Fibroblast of lung (primary cell): ENCODE measurements at places on chromosomes 2 and 18. TPM values are rescaled to one million over a fixed set of nuclear protein-coding genes. Genes with fewer than 3 reads are reported as not detected.

- H3K4me3 ChIP-seq: no peak overlapping the region
- no peaks in the 10 kb centered on the region for H3K36me3 ChIP-seq
- H3K4me1 ChIP-seq: peaks cover 6% of the 10 kb centered on the region
- no peaks in the 10 kb centered on the region for H3K27me3 ChIP-seq
Measured at GRCh38 chr2:175837046-175837445, 165.0 kb downstream of the LNPK start.

- peaks cover 6% of the 10 kb centered on the region for H3K4me1 ChIP-seq
- H3K4me3 ChIP-seq: no peak overlapping the region
- H3K27me3 ChIP-seq: no peaks in the 10 kb centered on the region
- DNase-seq: no peak
- H3K36me3 ChIP-seq: no peaks in the 10 kb centered on the region
- H3K27ac ChIP-seq: no peak overlapping the region
Measured at GRCh38 chr2:238998801-238999200, 150.9 kb downstream of the TWIST2 start.

SNTG2 gene
- not detected in 2 replicates for total RNA-seq

RAD51AP2 gene
- under 0.01 and 0.17 TPM in 2 replicates for total RNA-seq

DNA sequence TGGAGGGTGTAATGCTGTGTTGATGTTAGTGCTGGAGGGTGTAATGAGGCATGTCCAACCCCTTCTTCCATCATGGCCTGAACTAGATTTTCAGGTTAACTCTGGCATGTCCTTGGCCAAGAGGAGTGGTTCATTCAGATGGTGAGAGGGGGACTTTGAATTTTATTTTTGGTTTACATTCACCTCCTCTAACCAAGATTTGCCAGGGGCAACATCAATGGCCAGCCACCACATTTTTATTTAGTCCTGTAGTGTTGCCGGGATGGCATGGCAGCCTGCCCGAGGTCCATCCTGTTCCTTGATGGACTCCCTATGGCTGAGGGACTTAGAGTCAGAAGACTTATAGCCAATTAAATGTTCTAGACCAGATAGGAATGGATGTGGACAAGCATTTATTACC lies 484.6 kb upstream of the HS6ST1 start:
- H3K4me1 ChIP-seq: no peaks in the 10 kb centered on the region
- H3K27ac ChIP-seq: no peak overlapping the region

- DNase-seq: peak; percentile 73
- peaks cover 15% of the 10 kb centered on the region for H3K4me1 ChIP-seq
- no peaks in the 10 kb centered on the region for H3K27me3 ChIP-seq
- H3K27ac ChIP-seq: no peak overlapping the region
- no peaks in the 10 kb centered on the region for H3K36me3 ChIP-seq
- no peak overlapping the region for H3K4me3 ChIP-seq
Measured at GRCh38 chr2:225993430-225993829, 593.9 kb downstream of the NYAP2 start.

DNA sequence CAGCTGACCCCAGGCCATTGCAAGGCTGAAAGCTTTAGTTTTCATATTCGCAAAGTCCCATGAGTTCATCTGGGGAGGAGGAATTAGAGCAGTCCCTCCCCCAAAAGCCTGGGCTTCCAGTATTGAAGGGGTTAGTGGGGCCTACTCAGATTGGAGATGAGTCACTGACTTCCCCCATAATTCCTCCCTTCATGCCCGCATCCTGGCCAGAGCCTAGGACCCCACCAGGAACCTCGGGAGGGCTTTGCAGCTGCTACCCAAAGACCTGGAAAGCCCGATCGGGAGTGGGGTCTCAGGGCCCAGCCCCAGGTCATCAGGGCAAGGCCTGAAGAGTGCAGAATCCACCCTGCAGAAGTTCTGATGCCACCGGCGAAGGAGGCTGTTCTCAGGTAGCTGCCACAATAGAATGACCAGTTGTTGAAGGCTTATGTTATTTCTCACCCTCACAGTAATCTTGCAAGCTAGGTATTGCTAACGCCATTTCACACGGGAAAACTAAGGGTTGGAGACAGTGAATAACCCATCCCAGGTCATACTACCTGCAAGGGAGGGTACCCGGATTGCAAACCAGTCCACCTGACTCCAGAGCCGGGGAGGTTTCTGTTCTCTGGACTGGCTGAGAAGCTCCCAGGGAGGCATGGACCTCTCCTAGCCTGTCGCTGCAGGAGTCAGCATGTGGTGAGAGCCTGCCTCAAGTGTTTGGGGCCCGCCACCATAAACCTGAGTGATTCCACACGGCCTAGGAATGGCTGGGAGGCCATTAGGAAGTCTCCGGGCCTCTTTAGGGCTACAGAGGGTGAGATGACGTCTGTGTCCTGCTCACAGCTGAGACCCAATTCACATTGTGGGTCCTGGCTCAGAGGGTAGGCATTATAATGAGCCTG lies 5.8 kb upstream of the ARID5A start:
- no peak overlapping the region for H3K27ac ChIP-seq
- no peaks in the 10 kb centered on the region for H3K36me3 ChIP-seq
- no peak for DNase-seq
- H3K27me3 ChIP-seq: no peaks in the 10 kb centered on the region

DNA sequence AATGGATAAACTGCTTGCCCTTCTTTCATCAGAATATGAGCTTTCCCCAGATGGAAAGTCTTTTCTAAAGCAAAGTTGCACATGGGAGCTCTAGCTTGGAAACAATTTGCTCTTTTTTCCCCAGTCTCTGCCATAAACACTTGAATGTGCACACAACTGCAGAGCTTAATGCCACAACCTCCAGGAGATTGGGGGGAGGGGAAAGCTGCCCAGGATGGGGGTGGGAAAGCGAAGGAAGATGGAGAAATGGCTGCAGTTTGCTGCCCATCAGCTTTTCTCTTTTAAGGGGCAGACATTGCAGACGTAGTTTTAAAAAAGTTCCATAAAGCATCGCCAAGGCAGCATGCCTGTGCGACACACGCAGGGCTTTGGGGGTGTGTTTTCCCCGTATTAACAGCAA lies 1.5 kb downstream of the ACKR3 start:
- no peak for DNase-seq
- no peak overlapping the region for H3K27ac ChIP-seq
- peaks cover 25% of the 10 kb centered on the region for H3K27me3 ChIP-seq
- H3K4me1 ChIP-seq: no peaks in the 10 kb centered on the region
- no peaks in the 10 kb centered on the region for H3K36me3 ChIP-seq
- no peak overlapping the region for H3K4me3 ChIP-seq

DNA sequence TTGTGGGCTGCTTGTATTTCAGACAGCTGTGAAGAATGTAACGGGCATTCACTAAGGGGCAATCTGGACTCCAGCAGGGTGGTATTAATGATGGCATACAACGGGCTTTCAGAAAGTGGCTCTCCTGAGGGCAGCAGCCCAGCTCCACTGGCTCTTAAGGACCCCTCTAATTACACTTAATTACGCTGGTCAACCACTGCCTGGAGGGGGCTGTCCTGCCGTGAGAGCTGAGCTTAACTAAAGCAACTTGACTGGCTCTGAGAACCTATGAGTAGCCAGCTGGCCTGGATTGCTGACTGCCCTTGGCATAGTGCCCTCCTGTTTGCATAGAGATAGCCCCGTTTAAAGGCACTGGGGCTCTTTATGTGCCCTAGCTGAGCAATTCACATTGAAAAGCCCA lies 3.8 kb downstream of the LIPG start:
- H3K27me3 ChIP-seq: peaks cover 7% of the 10 kb centered on the region
- no peak overlapping the region for H3K27ac ChIP-seq
- no peak overlapping the region for H3K4me3 ChIP-seq
- peaks cover 5% of the 10 kb centered on the region for H3K4me1 ChIP-seq
- peak; percentile 69 for DNase-seq

- no peaks in the 10 kb centered on the region for H3K36me3 ChIP-seq
- no peaks in the 10 kb centered on the region for H3K27me3 ChIP-seq
- no peaks in the 10 kb centered on the region for H3K4me1 ChIP-seq
- DNase-seq: peak; percentile 61
- no peak overlapping the region for H3K27ac ChIP-seq
Measured at GRCh38 chr2:38933653-38934052, 44.0 kb downstream of the ARHGEF33 start.

DNA sequence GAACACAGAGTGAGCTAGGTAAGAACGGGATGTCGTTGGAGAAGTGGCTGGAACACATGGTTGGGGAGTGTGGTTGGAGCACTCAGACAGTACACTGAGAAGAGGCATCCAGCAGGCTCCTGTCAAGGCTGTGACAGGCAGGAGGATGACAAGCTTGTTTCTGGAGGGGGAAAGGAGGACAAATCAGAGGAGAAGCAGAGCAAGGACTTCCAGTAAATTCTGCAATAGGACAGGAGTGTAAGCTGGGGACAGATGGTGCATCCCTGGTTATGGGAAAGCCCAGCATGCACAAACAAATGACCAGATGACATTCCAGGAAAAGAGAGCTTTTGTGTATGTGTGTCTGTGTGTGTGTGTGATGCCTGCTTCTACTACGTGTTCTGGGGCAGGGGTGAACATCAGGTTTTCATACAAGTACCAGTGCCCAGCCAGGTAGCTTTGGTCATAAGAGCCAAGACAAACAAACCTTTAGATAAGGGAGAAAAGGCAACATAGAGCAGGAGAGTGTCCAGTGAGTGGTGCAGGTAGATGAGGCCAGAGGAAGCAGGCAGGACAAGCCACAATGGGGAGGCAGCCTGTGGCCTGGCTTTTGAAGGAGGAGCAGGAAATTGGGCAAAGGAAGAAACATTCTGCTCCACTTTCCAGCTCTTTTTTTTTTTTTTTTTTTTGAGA lies 32.1 kb upstream of the MAPK4 start:
- no peaks in the 10 kb centered on the region for H3K4me1 ChIP-seq
- no peak for DNase-seq
- H3K4me3 ChIP-seq: no peak overlapping the region

- H3K27ac ChIP-seq: no peak overlapping the region
- peak; percentile 17 for DNase-seq
- no peak overlapping the region for H3K4me3 ChIP-seq
- peaks cover 2% of the 10 kb centered on the region for H3K27me3 ChIP-seq
Measured at GRCh38 chr2:135818937-135819610, 17.9 kb downstream of the LCT start.

- H3K4me1 ChIP-seq: no peaks in the 10 kb centered on the region
- H3K27me3 ChIP-seq: peaks cover 3% of the 10 kb centered on the region
- H3K27ac ChIP-seq: no peak overlapping the region
- H3K36me3 ChIP-seq: no peaks in the 10 kb centered on the region
Measured at GRCh38 chr2:96970248-96970875, 16.0 kb downstream of the FAM178B start.

MEP1B gene
- total RNA-seq: under 0.01 TPM in 2 replicates

DNA sequence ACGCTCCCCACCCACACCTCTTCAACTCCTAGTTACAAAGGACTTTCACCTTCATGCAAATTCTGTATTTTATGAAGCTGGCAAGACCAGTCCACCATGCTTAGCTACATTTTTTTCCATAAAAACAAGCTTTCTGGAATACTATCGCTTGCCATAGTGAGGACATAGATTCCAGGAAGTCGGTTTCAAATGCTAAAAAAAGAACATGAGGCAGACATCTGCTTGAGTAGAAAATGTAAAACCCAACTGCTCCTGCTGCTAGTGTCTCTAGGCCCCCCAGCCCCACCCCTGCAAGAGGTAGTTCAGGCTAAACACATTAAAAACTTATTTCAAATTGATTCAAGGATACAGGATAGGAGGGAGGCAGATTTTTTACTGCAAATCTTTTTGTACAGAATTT lies 148.9 kb downstream of the SMAD2 start:
- H3K27me3 ChIP-seq: no peaks in the 10 kb centered on the region
- H3K27ac ChIP-seq: no peak overlapping the region
- H3K4me1 ChIP-seq: no peaks in the 10 kb centered on the region
- H3K4me3 ChIP-seq: no peak overlapping the region
- no peaks in the 10 kb centered on the region for H3K36me3 ChIP-seq
- no peak for DNase-seq

DNA sequence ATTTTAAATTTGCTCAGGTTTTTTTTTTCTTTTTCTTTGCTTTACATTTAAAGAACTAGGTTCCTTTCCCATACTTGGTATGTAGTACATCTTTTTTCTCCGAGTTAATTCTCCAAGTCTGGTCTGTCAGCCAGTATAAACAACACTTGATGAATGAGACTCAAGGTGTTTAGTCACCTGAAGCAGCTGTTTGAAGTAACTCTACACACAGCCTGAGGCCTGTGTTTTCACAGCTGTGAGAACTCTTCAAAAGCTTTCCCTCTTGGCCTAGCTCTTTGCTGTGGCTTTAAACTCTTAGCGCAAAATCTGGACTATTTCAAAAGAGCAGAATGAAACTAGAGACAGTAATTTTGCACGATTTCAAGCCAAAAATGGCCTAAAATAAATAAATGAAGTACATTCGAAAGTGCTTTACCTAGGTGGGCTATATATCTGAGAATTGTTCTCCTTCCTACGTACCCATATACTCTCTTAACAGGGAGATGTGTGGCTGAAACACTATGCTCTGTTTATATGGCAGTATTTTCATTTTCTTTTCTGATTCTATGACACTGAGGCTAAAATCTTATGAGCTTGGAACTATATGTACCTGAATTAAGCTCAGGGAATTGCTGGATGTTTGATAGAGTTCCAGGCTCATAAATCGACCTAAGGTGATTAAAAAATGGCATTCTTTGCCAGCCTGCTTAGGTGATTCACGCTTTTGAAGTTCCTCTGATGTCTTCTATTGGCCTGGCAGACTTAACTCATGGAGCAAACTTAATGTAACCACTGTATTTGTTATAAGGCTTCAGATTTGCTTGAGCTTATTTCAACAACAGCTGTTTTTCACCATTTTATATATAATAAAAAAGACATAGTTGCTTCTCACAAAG lies 1044.1 kb upstream of the ZEB2 start:
- H3K36me3 ChIP-seq: no peaks in the 10 kb centered on the region
- peak; percentile 31 for DNase-seq
- H3K4me1 ChIP-seq: no peaks in the 10 kb centered on the region
- H3K27ac ChIP-seq: no peak overlapping the region

DNA sequence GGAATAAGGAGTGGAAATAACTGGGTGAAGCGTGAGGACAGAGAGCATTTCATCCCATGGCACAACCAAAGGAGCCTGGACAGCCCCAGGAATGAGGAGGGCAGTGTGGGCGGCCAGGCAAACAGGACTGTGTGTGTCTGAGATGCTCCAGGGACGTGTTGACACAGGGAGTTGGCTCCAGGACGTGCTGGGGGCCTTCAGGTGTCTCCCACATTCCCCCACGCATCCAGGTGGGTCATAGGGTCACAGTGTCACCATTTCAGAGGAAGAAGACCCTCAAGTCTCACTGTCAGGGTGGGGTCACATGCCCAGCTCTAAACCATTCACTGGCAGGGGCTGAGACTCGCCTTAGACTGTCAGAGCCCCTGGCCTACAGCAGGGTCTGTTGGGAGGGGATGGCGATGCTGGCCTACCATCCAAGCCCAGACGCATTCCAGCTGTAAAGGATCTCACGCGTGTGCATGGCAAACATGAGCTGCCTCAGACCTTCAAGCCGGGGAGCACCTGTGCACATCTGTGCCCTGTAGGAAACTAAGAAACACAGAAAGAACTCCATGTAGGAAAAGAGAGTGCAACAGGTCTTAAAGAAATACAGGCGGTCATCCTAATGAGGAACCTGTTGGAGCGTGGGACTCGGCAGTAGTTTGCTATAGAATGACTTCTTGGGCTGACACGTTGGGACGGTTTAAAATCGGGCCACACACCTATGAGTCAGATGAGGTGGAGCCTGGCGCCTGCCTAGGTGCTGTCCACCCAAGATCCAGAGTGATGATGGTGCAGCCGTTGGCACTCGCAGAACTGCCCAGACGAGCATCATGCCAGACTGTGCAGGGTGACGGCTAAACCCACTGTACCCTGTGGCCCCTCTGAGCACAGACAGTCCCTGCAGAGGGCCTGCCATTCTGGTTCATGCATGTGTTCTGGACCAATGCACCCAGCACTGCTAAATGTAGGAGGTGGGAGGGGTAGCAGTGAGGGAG lies 17.3 kb downstream of the PARD6G start:
- H3K27me3 ChIP-seq: no peaks in the 10 kb centered on the region
- H3K4me1 ChIP-seq: no peaks in the 10 kb centered on the region
- DNase-seq: no peak
- no peak overlapping the region for H3K4me3 ChIP-seq
- H3K36me3 ChIP-seq: no peaks in the 10 kb centered on the region
- no peak overlapping the region for H3K27ac ChIP-seq

VIT gene
- 0.17 and 0.77 TPM in 2 replicates for total RNA-seq
